ENCODE measurements at places on chromosomes 6 and 20.

DNA sequence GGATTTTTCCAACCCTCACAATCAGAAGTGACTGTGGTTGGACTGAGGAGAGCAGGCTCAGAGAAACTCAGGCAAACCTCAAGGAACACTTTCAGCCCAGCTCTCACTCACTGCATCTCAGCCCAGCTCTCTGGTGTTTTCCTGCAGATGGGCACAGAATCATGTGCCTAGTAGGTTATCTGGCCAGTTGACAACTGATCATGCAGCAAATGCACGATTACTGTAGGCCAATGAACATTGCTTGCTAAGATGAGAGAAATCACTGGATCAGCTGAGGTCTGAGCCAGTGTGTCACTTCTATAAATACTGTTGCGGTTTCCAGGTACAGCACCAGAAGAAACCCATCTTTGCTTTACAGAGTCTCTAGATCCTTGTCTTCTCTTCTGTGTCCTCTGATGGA is 540.5 kb downstream of the CD83 start:
- no peak for DNase-seq

GRCh38 chr6:170271771-170272314 is 19.0 kb downstream of the DLL1 start:
- DNase-seq: no peak

DNA sequence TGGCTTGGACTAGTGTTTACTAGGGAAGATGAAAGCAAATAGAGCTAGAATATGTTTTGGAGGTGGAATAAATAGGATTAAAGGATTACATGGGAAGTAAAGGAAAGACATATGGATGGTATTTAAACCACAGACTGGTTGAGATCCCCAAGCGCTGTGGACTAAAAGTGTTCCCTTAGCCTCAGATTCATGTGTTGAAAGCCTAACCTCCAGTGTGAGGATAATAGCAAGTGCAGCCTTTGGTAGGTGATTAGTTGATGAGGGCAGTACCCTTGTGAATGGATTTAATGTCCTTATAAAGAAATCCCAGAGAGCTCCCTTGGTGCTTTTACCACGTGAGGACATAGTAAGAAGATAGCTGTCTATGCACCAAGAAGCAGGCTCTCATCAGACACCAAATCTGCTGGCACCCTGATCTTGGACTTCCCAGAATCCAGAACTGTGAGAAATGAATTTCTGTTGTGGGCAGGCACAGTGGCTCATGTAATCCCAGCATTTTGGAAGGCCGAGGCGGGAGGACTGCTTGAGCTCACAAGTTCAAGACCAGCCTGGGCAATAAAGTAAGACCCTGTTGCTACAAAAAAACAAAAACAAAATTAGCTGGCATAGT is 57.3 kb upstream of the MCM9 start:
- DNase-seq: no peak

DNA sequence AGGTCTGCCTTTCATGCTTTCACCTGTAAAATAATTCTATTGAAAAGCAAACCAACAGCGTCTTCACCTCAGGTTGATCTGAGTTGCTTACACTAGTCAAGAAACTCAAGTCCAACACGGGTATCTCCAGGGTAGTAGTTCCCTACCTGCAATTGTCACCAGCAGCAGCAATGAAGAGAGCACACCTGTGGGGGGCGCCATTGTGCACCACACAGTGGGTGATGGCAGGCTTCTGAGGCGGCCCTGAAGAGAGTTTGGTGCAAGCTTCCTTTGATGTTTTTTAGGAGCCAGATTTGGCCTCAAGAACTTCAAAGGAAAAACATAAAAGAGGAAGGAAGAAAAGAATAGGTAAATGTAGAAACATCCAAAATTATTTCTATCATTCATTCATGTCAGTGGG is 45.1 kb downstream of the KIAA0319 start:
- no peak for DNase-seq

- no peak for DNase-seq
Observed at GRCh38 chr6:144588697-144589325, 303.7 kb downstream of the UTRN start.

DNA sequence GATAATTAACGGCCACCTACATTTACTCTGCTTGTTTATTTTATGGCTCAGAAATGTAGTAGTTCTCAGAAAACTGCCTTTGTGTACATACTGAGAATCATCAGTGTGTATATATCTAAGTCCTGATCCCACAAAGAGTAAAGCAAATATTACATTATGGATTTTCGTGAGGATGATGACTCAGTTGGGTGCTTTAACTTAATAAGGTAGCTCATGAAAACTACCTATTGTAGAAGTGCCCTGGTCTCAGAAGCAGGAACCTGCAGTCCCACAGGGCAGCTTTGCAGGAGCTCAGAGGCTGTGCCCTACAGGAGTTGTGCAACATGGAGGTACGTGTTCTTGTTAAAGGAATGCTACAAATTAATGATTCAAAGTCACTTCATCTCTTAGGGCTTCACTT is 108.2 kb downstream of the PLG start:
- DNase-seq: no peak

DNA sequence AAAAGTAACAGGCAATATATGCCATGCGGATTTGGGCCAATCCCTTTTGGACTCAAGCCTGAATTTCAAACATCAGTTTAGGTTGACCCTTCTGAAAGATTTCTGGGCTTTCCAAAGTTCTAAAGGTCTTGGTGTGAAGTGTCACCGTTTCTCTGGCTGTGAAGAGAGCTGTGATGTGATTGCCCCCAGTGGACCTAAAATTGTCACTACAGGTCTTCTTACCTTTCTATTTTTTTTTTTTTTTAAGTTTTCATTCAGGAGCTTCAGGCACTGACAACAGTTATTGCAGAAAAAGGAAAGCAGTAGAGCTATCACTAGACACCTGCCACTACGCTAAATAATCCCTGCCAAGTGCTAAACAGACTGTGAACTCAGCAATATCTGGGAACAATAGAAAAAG is 75.7 kb upstream of the OPRM1 start:
- no peak for DNase-seq

- no peak for DNase-seq
Observed at GRCh38 chr20:24420567-24420966, 48.9 kb upstream of the SYNDIG1 start.

GRCh38 chr6:167557675-167558074 is 232.8 kb downstream of the TTLL2 start:
- no peak for DNase-seq

- no peak for DNase-seq
Observed at GRCh38 chr6:14147891-14148290, 30.3 kb downstream of the CD83 start.

DNA sequence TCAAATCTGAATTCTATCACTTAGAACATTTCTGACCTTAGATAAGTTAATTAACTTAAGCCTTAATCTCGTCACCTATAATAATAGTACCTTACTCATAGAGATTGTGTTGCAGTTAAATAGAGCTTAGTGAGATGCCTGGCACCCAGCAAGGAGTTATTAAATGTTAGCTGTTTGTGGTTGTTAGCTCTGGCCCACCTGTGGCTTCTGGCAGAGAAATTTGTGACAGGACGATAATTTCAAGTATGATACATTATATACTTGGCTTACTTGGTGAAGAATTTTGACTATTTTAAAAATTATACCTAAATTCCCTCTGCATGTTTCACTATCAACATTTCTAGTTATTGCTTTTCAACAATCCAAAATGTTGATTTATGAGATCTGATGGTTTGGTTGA is 102.9 kb upstream of the CEP162 start:
- DNase-seq: no peak

GRCh38 chr6:79656134-79656533 is 25.0 kb downstream of the SH3BGRL2 start:
- DNase-seq: no peak

- no peak for DNase-seq
Observed at GRCh38 chr20:21918398-21918797, 212.9 kb downstream of the PAX1 start.

DNA sequence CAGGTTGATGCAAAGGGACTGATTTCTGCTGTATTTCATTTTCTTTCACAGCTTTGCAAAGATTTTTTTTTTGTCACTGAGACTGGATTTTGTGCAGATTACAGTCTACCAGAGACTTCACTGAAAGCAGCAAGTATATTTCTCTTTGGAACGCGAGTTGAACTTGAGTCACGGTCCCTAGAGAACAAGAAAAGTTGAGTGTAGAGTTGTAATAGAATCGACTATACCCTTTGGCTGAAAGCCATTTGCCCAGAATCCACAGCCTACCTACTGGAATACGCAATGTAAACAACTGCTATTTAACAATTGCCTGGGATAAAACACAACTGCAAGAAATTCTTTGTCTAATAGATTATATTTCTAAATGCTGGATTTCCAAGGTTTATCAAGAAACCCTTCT is 520.6 kb downstream of the HDGFL1 start:
- no peak for DNase-seq

DNA sequence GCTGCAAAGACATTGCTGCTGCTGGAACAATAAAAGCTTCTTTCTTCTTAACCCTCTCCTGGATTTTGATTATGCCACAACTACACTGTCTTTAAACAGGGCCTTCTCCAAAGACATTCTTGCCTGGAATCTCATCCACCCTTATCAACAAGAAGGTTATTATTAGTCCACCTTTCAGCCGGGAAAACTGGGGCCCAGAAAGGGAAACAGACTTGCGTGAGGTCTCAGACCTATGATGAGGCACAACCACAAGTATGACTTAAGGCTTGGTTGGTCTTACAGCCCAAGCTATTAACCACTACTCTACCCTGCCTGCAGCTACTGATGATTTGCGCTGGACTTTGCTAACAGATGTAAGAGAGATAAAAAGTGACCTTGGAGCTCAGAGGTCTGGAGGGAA is 62.8 kb upstream of the CTNNBL1 start:
- DNase-seq: no peak

GRCh38 chr6:39075010-39075686 is 26.6 kb downstream of the GLP1R start:
- no peak for DNase-seq

- no peak for DNase-seq
Observed at GRCh38 chr20:7463290-7463689, 477.0 kb downstream of the HAO1 start.

- no peak for DNase-seq
Observed at GRCh38 chr20:44792796-44793195, 17.6 kb downstream of the RIMS4 start.

DNA sequence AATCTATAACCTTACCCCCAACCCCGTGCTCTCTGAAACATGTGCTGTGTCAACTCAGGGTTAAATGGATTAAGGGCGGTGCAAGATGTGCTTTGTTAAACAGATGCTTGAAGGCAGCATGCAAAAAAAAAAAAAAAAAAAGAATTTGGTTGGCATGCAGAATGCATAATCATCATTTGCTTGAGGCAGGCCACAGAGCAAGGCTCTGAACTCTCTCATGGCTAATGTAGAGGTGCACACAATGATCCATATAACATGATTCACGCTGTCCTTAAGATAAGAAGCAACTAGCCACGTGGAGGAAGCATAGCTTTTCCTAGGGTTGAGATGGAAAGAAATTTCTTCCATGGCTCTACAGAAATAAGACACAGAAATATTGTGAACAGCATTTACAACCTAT is 27.6 kb upstream of the RPN2 start:
- DNase-seq: no peak

DNA sequence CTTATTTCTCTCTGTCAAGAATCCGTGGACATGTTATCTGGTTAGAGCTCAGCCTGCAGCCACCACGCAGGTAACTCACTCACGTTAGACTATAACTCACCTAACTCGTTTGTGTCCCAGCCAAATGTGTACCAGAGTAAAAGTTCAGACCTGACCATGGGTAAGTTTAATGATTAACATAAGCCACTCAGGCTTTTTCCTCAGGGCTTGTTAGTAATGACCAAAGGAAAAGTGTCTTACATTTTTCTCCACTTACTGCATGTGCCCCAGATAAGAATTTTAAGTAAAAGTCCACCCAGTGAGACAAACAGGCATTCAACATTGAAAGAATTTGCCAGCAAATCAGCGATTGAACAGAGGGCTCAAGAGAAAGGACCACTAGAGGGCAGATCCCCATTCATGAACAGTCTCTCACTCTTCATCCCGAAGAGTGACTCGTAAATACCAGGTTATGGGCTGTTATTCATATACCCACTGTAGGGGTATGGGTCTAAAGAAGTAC is at the start of gene PKHD1:
TSS of gene PKHD1 (minus strand) at position 116 of the 502 bp plus-strand sequence. CDS start 2,680 bp downstream, outside the sequence.
- DNase-seq: no peak

DNA sequence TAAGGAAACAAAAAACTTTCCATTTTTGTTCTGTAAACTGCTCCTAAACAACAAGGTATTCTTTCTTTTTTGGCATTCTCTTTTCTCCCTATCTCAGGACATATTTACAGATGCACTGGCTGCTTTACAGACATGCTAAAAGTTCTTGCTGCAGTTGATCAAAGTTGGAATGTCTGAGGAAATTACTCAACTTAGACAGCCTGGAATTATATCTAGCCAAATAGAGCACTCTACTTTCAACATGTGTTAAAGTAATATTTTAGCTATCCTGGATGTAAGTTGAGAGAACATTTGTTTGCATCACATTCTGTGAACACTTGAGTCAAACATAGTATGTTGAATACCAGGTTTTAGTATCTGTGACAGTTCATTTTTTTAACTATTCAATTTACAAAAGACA is 24.8 kb downstream of the TASP1 start:
- DNase-seq: no peak

GRCh38 chr6:161319231-161319630 is 45.4 kb upstream of the AGPAT4 start:
- no peak for DNase-seq

DNA sequence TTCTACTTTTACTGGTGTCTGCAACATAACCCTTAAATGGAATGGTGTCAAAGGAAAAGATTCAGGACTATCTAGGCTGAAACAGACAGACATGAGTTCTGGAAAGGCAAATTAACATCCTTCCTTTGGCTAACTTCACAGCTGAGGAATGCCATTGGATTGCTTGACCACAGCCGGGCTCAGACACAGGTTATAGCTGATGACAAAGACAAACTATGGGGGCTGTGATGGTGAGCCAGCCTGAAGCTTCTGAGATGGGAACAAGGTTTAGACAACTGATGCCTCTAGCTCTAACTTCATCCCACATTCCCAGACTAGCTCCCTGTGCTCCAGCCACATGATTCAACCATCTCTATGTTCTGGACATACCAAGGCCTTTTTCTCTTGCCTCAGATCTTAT is 15.3 kb downstream of the POLR1C start:
- no peak for DNase-seq

- no peak for DNase-seq
Observed at GRCh38 chr6:2744209-2744771, 6.4 kb downstream of the MYLK4 start.

DNA sequence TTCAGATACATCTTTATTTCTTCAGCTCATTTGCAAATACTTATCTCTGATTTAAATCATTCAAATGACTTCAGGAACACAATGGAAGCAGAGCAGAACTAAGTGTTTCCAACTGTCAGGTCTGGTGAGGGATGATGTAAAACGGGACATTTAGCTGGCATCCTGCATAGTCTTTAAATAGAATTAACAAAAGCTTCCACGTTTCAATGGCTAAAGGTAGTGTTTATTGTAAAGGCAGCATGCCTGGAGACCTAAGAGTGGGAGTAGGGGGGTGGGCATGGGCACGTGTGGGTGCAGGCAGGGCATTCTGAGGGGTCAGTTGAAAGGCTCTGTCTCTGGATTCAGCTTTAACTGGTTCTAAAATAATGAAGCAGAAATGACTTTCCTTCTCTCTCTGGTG is 174.9 kb downstream of the PLCB1 start:
- DNase-seq: no peak

Measured in ecto neural progenitor cell (in vitro differentiated cells).